ENCODE measurements at places on chromosomes 13 and 19.

DNA sequence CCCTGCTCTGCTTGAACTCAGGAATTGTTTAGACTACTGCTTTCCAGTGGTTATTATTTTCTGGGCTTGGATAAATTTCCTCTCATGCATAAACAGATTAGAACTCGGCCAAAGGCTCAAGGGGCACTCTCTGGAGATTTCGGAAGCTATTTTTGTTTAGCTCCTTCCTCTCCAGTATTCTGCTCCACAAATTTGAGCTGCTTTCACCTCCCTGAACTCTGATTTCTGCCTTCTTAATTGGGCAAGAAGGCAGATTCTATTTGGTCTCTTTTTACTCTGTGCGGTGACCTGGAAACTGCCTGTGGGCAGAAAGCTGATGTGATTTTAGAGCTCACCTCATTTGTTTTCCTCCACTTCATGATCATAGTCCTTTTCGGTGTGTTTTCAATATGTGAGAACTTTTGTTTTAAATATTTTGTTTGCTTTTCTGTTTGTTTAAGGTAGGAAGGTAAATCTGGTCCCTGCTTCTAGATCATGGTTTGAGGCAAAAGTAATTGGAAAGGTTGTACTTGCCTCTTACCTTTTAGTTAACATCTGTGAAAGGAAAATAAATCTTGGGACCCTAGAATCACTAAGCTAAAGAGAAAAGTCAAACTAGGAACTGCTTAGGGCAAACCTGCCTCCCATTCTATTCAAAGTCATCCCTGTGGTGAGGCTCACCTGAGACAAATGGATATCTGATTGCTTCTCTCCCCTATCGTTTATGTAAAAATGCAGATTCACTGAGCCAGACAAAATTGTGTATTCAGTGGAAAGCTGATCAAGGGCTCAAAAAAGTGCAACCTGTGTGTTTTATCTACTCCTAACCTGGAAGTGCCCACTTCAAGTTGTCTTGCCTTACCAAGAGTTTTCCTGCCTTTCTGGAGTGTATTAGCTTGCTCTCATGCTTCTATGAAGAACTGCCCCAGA is 714.7 kb upstream of the PCDH20 start:
- no peak for DNase-seq
- H3K36me3 ChIP-seq = no peaks in the 10 kb centered on the region
- no peak overlapping the region for H3K27ac ChIP-seq
- H3K27me3 ChIP-seq = no peaks in the 10 kb centered on the region
- H3K4me1 ChIP-seq = no peaks in the 10 kb centered on the region

DNA sequence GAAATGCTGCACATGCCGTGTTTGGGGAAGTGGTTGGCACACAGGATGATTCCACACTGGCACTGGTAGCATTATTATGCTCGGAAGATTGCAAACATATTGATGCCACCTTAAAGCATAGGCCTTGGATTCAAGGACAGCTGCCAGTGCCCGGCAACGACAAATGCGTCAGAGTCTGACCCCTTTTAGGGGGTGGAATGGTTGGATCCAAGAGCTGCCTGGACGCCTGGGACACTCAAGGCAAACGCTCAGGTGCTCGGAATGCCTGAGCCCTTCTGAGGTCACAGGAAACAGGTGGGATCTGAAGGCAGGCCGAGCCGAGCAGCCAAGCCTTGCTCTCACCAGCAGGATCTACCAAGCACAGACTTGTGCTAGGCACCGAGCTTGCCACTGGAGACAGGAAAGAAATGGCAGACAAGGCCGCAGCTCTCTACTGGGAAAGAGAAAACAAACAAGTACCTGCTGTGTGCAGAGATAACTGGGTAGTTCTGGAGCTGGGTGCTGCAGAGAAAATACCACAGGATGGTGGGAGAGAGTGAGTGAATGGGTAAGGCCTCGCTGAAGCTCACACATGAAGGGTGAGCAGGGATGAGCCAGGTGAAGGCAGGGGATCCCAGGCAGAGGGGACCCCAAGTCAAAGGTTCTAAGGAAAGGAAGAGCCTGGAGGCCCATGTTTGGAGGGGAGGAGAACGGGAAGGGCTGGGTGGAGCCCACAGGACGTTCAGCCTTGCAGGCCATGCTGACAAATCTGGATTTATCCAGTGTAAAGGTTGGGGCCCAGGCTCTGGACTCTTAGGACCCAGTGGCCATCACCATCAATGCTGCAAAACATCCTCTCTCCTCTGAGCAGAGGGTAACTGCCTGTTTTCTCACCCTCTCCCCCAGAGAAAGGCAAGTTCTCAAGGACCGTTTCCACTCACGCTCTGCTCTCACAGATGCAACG is 9.2 kb downstream of the RANBP3 start:
- H3K27me3 ChIP-seq = no peaks in the 10 kb centered on the region
- DNase-seq = no peak
- peak overlapping the region; percentile 56 for H3K27ac ChIP-seq
- peaks cover 45% of the 10 kb centered on the region for H3K4me1 ChIP-seq
- H3K4me3 ChIP-seq = no peak overlapping the region
- H3K36me3 ChIP-seq = peaks cover 41% of the 10 kb centered on the region

- no peak overlapping the region for H3K4me3 ChIP-seq
- no peak for DNase-seq
- H3K27me3 ChIP-seq = no peaks in the 10 kb centered on the region
- no peak overlapping the region for H3K27ac ChIP-seq
Observed at GRCh38 chr19:16235811-16236652, 38.3 kb downstream of the AP1M1 start.

DNA sequence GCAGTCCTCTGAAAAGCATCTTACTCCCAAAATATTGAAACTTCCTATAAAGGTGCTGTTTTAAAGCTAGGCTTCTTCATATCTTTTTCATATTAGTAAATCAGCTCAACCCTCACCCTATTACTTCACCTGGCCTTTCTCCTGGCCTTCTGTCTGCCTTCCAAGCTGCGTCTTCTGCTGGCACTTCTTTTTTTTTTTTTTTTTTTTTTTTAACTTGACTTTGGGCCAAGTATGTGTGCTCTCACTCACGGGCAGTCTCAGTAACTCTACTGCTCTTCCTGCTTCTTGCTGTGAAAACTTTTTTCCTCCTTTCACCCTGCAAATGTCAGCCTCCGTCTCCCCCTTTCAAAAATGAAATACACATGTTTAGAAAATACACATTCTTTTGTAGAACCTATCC is 41.2 kb upstream of the KCTD4 start:
- H3K27me3 ChIP-seq = no peaks in the 10 kb centered on the region
- no peaks in the 10 kb centered on the region for H3K4me1 ChIP-seq
- peak overlapping the region; percentile 9 for H3K27ac ChIP-seq
- H3K36me3 ChIP-seq = no peaks in the 10 kb centered on the region
- no peak for DNase-seq

DNA sequence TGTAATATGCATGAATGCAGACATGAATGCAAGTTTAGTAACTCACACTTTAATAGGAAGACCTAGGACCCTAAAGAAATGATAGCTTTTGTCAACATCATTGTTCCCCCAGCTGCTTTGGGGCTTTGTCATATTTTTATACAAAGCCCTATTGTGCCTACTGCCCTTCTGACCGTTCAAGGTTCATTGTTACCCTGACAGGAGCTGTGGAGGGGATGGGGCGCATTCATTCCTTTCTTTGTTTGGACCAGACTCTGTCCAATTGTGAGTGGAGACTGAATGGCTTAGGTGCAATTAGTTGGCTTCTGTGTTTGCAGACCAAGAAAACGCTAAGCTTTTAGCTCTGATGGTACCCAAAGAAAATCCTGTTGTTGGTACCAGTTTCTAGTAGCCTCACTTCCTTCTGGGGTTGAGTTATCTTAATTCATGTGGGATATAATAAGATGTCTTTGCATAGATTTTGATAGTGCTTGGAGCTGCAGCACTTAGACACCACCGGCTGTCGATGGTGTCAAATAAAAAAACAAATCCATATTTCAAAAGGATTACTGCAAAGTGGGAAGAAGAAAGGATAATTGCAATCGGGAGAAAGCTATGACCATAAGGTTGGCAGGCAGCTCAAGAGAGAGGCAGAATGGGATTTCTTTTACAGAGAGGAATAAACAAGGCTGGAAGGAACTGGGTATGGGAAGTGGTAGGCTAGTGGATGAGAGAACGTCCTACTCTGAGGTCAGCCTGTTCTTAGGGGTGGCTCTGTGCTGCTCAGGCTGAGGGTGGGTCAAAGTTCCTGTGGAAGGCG is 133.9 kb upstream of the TMTC4 start:
- H3K27me3 ChIP-seq = no peaks in the 10 kb centered on the region
- no peak overlapping the region for H3K27ac ChIP-seq
- peaks cover 7% of the 10 kb centered on the region for H3K4me1 ChIP-seq
- H3K4me3 ChIP-seq = no peak overlapping the region
- peak; percentile 45 for DNase-seq
- H3K36me3 ChIP-seq = no peaks in the 10 kb centered on the region

- no peak overlapping the region for H3K27ac ChIP-seq
- H3K36me3 ChIP-seq = no peaks in the 10 kb centered on the region
- no peak overlapping the region for H3K4me3 ChIP-seq
- no peaks in the 10 kb centered on the region for H3K27me3 ChIP-seq
Observed at GRCh38 chr13:21051675-21052074, 9.7 kb downstream of the LATS2 start.

DNA sequence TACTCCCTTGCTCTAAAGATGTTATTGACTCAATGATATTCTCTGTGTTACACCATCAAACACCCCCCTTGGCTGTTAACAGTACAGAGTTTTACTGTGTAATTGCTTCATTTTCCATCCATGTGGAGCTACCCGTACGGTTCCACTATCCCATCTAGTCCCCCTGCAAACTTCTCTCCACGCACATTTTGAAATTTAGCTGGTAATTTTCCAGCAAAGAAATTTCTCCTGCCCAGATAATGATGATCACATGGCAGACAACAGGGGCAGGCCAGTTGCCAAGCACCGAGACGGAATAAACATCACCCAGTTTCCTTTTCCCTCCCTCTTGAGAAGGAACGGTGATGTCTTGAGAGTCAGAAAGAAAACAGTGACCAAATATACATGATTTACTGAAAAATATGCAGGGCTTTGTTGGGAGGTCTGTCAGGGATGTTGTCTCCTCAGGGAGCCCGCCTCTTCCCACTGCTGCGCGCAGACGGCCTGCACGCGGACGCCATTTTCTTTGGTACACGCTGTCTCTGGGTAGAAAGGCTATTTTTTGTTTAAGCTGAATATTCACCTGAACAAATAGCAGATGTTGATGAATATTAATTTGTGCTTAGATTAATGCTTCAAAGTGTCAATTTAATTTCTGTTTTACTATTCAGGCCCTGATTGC is 109.9 kb downstream of the OLFM4 start:
- no peak overlapping the region for H3K27ac ChIP-seq
- H3K4me1 ChIP-seq = no peaks in the 10 kb centered on the region
- H3K27me3 ChIP-seq = no peaks in the 10 kb centered on the region
- H3K36me3 ChIP-seq = no peaks in the 10 kb centered on the region
- H3K4me3 ChIP-seq = no peak overlapping the region
- DNase-seq = no peak

- no peaks in the 10 kb centered on the region for H3K36me3 ChIP-seq
- no peak overlapping the region for H3K27ac ChIP-seq
- H3K4me1 ChIP-seq = no peaks in the 10 kb centered on the region
- H3K27me3 ChIP-seq = no peaks in the 10 kb centered on the region
- DNase-seq = no peak
- H3K4me3 ChIP-seq = no peak overlapping the region
Observed at GRCh38 chr19:28586474-28586873, 626.5 kb downstream of the UQCRFS1 start.

GRCh38 chr13:60501236-60501635 is 104.2 kb downstream of the TDRD3 start:
- H3K27me3 ChIP-seq = no peaks in the 10 kb centered on the region
- no peak for DNase-seq
- H3K36me3 ChIP-seq = peaks cover 28% of the 10 kb centered on the region
- no peaks in the 10 kb centered on the region for H3K4me1 ChIP-seq

- no peaks in the 10 kb centered on the region for H3K4me1 ChIP-seq
- no peak overlapping the region for H3K27ac ChIP-seq
- DNase-seq = peak; percentile 59
- no peaks in the 10 kb centered on the region for H3K36me3 ChIP-seq
- H3K4me3 ChIP-seq = no peak overlapping the region
- H3K27me3 ChIP-seq = no peaks in the 10 kb centered on the region
Observed at GRCh38 chr19:2887391-2887914, 13.3 kb upstream of the ZNF57 start.

DNA sequence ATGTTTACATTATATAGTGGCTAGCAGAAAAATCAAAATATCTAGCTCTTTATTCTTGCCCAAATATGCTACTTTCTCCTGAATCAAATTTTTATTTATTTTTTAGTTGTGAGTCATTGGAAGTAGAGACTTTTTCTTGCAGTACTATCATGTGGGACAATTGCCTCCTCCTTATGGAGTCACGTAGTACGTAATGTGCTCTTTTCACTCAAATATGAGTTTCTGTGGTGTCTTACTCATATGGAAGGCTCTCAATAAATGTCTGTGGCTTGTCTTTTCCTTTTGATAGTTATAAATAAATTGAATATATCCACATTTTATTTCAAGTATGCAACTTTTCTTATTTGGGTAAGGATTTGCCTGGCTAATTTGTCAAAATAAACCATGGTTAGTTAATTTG is 1411.0 kb upstream of the SLC10A2 start:
- DNase-seq = no peak
- no peak overlapping the region for H3K27ac ChIP-seq
- no peaks in the 10 kb centered on the region for H3K4me1 ChIP-seq
- H3K4me3 ChIP-seq = no peak overlapping the region
- no peaks in the 10 kb centered on the region for H3K27me3 ChIP-seq
- no peaks in the 10 kb centered on the region for H3K36me3 ChIP-seq

GRCh38 chr13:40158218-40158617 is 502.8 kb downstream of the COG6 start:
- H3K27ac ChIP-seq = no peak overlapping the region
- no peaks in the 10 kb centered on the region for H3K36me3 ChIP-seq
- peaks cover 4% of the 10 kb centered on the region for H3K4me1 ChIP-seq

GRCh38 chr19:39125199-39125553 is 410 bp upstream of the PAK4 start:
- no peak for DNase-seq
- H3K4me1 ChIP-seq = peaks cover 38% of the 10 kb centered on the region
- no peaks in the 10 kb centered on the region for H3K27me3 ChIP-seq
- H3K4me3 ChIP-seq = peak overlapping the region; percentile 83

GRCh38 chr19:3625996-3626472 is 556 bp downstream of the CACTIN start:
- peaks cover 20% of the 10 kb centered on the region for H3K36me3 ChIP-seq
- peak overlapping the region; percentile 98 for H3K27ac ChIP-seq
- H3K4me3 ChIP-seq = peak overlapping the region; percentile 83
- DNase-seq = no peak

- H3K27ac ChIP-seq = no peak overlapping the region
- no peaks in the 10 kb centered on the region for H3K27me3 ChIP-seq
- H3K36me3 ChIP-seq = peaks cover 11% of the 10 kb centered on the region
- no peaks in the 10 kb centered on the region for H3K4me1 ChIP-seq
- DNase-seq = no peak
- H3K4me3 ChIP-seq = no peak overlapping the region
Observed at GRCh38 chr19:38036707-38037611, 130.0 kb downstream of the SIPA1L3 start.

- no peak overlapping the region for H3K4me3 ChIP-seq
- no peak for DNase-seq
- H3K4me1 ChIP-seq = no peaks in the 10 kb centered on the region
- H3K27me3 ChIP-seq = no peaks in the 10 kb centered on the region
- H3K27ac ChIP-seq = no peak overlapping the region
Observed at GRCh38 chr19:33712268-33712667, 84.4 kb upstream of the KCTD15 start.

Measured in large intestine (tissue), 12 donors.